ENCODE measurements at places on chromosomes 6 and 20. TPM values are rescaled to one million over a fixed set of nuclear protein-coding genes. Genes with fewer than 3 reads are reported as not detected.

Gene MCHR2
- total RNA-seq = not detected

Gene DEFB132
- total RNA-seq = not detected

Gene DEFB110
- total RNA-seq = not detected

Gene VSX1
- 131 TPM for total RNA-seq
